ENCODE measurements at places on chromosomes 1 and 21.

DNA sequence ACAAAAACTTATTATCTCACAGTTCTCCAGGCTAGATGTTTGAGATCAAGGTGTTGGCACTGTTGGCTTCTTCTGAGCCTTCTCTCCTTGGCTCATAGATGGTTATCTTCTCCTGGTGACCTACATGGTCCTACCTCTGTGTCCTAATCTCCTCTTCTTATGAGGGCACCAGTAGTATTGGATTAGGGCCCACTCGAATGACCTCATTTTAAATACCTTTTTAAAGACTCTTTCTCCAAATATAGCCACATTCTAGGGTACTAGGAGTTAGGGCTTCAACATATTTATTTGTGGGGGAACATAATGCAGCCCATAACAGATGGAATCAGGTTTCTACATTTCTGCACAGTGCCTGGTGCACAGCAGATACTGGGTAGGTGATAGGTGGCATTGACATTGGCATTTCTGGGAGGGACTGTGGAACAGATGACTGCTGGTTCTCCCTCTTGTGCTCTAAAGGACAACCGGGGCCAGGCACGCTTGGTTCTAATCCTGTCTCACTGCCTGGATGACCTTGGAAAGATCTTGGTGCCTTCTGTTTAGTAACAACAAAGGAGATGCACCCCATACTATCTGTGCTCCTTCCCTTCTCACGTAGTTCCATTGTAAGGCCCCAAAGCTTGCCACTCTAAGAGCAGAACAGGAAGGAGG is 140.3 kb downstream of the PLPP3 start:
- DNase-seq, result no peak

DNA sequence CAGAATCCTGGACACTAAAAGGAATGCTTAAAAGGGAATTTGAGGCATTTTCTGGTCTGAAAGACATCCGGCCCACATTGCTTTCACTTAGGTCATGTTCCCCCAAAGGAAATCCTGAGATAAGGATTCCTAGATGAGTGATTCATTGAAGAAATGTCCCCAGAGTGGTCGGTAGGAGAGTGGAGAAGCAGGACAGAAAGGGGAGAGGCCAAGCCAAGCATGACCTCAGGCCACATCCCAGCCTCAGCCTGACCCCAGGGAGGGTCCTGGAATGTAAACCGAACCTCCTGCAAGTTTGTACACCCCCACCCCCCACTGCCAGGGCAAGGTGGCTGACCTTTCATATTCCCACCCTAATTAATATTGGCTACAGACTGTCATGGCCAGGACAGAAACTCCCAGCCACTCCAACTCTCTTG is 16.6 kb downstream of the HIVEP3 start:
- peak; percentile 80 for DNase-seq

DNA sequence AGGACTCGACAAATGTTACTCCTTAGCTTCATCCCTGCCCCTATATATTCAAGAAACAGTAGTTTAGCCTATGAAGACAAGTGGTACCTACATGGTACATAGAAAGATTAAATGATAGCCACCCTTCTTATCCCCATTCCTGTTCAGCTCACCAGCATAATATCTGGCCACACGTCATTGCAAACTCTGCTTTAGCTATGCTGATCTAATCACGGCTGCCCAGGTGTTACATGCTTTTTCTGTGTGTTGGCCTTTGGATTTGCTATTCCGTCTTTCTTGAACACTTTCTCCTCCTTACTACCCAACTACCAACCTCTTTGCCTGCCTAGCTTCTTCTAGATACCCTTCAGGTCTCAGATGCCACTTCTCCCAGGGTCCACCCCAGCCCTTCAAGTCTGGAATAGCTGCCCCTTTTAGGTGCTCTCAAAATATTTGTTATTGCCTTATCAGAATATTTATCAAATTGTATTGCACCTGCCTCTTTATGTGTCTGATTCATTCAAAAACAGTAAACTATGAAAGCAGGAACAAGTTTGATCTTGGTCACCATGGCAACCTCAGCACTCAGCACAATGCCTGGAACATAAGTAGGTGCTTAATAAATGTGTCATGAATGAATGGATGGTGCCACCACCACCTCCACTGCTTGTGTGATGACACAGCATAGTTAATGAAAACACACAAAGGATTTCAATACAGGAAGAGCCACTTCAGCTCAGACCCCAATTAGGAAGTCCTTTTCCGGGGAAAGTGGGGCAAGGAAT is 11.4 kb upstream of the DNASE2B start:
- no peak for DNase-seq

DNA sequence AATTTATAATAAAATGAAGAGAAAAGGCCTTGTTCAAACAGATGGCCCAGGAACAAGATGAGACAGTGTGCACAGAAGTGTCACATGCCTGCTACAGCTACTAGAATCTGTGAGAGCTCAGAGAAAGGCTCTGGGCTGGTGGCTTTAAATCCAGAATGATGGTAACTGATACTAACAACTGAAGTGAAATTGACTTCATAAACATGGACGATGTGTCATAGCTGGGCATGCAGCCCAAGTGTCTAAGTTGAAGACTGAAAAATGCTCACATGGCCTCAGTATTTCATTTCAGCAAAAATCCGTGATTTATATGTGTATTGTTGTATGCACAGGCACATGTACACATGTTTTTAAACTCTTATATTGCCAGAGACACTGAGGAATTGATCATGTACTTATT is 208.3 kb upstream of the RUNX1 start:
- peak; percentile 85 for DNase-seq

GRCh38 chr1:54990916-54991315 is 7.8 kb upstream of the BSND start:
- DNase-seq, result no peak

DNA sequence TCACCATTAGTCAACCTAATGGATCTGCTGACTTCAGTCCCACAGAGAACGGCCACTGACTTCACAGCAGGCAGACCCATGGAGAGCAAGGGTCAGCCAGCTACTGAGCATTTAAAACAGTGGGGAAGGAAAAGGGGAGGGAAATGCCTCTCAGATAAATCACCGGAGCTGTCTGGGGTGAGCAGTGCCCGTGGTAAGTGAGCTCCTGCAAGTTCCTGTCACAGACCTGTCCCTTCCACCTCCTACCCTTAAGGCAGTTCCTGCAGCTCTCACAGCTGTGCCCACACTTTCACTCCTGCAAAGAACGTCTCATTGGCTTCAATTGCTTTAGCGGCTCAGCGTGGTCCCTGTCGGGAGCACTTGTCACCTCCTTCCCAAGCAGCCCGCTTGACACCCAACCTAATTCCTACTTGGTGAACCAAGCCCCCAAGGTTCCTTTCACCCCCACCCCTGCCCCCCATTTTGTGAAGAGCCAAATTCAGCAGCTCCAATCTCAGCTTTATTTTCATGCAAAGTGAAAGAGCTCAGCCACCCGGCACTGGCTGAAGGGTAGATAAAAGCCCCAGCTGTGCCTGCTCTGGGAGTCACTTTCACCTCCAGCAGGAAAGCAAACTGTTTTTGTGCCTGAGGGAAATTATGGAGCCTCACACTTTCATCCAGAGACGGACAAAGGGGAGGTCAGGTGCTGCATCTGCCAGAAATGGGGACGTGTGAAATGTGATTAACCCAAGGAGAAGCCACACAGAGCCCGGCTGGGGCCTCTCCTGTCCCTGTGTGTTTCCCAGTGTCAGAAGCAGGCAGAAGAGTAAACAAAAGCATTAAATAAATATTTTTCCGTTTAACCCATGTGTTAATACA is 306.2 kb downstream of the TTLL7 start:
- no peak for DNase-seq

GRCh38 chr1:209326831-209327230 is 256.7 kb upstream of the CAMK1G start:
- DNase-seq, result no peak

GRCh38 chr21:25501996-25502665 is 105.2 kb downstream of the MRPL39 start:
- no peak for DNase-seq

GRCh38 chr1:111417755-111418154 is 9.8 kb downstream of the OVGP1 start:
- DNase-seq, result no peak

DNA sequence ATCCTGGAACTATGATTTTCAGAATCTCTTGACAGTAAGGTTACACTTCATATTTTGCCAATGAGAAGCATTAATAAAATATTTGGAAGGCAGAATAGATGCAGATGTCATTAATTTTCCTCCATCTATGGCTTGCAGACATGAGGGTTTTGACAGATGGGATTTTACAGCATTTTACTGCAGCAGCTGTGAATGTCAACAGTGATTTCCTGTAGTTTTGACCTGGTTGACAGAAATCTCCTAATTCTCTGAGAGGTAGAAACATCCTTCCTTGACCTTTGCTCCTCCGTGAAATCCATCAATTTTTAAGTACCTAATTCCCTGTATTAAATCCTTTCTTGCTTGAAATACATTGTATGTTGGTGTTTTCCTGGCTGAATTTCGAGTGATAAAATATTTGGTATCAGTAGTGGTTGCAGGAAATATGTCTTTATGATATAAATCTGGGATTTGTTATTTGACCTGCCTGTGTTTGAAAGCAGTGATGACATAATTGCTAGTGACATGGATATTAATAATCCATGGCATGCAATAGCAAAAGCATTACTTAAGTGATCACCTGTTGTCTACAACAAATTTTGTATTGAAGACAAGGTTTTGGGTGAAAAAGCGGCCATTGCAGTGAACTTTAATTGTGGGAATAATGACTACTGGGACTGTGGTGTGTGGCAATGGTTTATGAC is 73.9 kb downstream of the HLX start:
- DNase-seq, result no peak

- no peak for DNase-seq
Measured at GRCh38 chr1:184889902-184890301, 84.4 kb downstream of the NIBAN1 start.

DNA sequence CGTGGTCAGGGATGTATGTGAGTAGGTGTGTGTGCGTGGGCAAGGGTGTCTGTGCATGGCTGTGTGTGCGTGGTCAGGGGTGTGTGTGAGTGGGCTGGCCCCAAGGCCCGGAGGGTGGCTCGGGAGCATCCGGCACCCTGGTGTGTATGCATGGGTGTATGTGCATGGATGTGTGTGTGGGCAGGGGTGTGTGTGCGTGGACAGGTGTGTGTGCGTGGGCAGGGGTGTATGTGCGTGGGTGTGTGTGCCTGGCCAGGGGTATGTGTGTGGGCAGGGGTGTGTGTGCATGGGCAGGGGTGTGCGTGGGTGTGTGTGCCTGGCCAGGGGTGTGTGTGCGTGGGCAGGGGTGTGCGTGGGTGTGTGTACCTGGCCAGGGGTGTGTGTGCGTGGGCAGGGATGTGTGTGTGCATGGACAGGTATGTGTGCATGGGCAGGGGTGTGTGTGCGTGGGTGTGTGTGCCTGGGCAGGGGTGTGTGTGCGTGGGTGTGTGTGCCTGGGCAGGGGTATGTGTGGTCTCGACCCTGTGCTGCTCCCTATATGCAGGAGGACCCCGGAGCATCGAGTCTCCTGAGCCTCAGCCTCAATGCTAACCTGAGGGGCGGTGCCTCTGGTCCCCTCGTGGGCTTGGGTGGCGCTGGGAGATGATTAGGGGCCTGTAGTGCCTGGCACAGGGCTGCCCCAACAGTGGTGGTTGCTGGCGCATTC is 16.3 kb downstream of the ARHGEF16 start:
- DNase-seq, result no peak

DNA sequence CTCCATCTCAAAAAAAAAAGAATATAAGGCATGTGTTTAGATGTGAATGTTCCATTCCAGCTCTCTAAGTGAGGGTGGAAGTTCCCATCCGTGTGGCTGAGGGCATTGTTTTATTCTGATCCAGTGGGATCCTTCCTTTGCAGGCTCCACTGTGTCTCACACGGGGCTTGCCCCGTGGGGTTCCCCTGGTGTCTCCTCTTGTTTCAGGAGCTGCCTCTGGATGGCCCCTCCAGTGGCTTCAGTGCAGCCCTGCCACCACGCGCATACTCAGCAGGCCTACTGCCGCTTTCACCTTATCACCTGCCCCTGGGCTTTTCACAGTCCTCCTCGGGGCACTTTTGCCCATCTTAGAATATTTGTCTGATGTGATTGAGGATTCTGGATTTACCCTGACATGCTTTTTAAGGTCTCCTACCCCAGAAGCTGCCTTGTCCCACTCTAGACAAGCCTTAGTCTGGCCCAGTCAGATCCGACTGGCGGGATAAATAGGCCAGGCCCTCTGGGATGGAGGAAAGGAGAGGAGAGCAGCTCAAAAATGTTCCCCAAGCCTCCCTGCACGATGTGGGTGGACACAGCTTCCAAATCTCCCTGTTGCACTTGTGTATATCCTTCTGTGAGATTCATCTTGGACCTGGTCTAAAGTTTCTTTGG is 55.2 kb downstream of the FAM163A start:
- DNase-seq, result no peak

DNA sequence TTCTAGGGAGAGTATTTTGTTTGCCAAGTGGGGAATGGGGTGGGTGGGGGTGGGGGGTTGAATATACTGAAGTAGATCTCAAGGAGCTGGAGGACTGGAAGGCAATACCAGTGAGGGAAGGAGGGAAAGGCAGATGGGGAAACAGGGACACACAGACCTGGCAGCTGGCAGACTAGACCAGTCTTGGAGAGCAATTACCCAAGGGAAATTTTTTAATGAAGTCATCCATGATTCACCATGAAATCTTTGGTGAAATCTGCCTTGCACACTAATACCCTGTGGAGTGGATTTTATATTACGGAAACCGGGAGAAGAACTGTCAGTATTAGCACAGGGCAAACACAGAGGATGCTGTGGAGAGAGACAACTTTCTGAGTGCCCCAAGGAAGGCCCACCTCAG is 29.7 kb upstream of the MARK1 start:
- no peak for DNase-seq

DNA sequence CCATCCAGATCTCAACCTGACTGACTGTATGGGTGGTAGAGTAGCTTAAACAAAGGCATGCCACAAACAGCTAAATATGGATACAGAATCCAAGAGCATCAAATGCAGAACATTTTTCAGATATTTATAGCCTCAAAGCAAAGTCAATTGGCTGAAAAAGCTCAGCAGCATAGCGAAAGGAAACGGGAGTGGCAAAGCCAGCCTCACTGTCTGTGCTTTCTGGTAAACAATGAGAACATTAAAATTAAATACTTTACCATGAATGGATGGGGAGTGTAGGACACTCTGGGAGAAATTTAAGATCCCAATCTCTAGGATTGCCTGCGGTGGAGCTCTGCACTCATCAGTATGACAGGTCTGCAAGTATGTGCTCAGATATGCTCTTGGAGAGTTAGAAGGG is 4.4 kb downstream of the RASAL2 start:
- DNase-seq, result no peak

DNA sequence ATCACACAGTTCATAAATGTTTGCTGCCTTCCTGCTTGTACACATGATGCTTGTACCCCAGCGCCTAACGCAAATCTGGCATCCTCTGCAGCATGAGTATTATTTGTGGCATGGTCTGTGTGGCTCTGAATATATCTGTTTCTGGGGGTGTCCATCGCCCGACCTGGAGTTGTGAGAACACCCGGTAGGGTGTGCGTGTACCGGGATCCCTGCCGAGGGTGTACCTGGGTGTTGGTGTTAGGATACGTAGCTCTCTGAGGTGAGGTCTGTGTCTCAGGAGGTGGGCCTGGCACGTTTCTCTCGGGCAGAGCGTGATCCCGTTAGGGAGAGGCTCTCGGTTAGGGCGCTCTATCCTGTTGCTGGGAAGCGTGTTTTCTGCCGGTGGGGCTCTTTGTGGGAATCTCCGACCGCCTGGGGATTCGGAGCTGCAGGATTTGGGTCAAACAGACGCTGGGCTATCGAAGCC is 10.4 kb upstream of the CDC20 start:
- DNase-seq, result no peak

Data from HS-5 (cell line).